Tibial nerve (tissue), 4 donors: ENCODE measurements at places on chromosomes 12 and 14. TPM values are rescaled to one million over a fixed set of nuclear protein-coding genes. Genes with fewer than 3 reads are reported as not detected.

GRCh38 chr12:92593734-92594402, 108.9 kb upstream of the PLEKHG7 start:
- DNase-seq = peak; percentile 26
- H3K27ac ChIP-seq = peak overlapping the region; percentile 43
- H3K36me3 ChIP-seq = no peaks in the 10 kb centered on the region
- no peaks in the 10 kb centered on the region for H3K27me3 ChIP-seq

The DCAF11 gene
- 123 TPM for total RNA-seq

DNA sequence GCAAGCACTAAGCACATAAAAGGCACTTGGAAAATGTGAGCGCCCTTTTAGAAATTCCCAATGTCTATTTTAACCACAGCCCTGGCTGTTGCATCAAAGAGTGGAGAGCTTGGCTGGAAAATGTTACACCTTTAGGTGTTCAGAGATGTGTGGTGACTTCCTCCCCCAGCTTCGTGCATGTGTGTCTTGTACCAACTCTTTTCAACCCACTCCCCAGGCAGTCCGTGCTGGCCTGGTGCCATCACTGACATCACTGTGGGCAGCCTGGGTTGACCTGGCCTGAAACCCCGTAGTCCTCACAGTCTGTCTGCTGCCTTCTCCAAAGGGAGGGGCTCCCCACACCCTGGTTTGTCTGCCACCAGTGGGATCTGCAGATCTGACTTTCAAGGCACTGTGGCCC, 101.8 kb downstream of the SCARB1 start:
- no peak overlapping the region for H3K27ac ChIP-seq
- no peaks in the 10 kb centered on the region for H3K27me3 ChIP-seq
- no peaks in the 10 kb centered on the region for H3K36me3 ChIP-seq
- DNase-seq = no peak
- no peak overlapping the region for H3K4me3 ChIP-seq
- peaks cover 18% of the 10 kb centered on the region for H3K4me1 ChIP-seq

DNA sequence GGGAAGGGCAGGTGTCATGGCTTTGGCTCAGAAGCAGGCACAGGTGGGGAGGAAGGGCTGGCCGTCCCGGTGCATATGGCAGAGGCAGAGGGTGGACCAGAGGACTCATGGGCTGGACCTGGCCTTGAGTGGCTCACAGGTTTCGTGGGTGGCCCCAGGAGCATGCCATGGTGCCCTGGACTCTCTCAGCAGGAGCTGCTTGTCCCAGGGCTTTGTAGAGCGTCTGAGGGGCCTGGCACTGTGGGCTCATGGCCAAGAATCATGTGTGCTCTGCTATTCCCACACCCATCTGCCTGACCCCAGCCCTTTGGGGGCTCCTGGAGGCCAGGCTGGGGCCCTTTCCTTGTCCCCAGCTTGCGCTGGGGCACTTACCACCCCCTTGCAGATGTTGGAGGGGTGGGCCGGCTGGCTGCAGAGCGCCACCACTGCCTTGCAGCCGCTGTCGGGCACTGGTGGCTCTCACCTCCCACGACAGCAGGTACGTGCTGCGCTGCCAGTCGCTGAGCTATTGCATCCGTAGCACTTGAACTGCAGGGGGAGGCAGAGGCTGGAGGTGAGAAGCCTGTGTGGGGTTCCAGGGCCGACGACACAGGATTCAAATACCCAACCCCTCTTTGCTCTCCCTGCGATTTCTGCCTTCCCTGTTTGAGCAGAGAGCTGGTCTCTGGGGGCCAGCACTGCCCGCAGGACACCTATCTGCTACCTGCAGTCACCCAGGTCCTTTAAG, 187.4 kb upstream of the PRMT8 start:
- no peak overlapping the region for H3K4me3 ChIP-seq
- H3K4me1 ChIP-seq = peaks cover 5% of the 10 kb centered on the region
- no peak for DNase-seq
